ENCODE measurements at places on chromosomes 12 and 14.

DNA sequence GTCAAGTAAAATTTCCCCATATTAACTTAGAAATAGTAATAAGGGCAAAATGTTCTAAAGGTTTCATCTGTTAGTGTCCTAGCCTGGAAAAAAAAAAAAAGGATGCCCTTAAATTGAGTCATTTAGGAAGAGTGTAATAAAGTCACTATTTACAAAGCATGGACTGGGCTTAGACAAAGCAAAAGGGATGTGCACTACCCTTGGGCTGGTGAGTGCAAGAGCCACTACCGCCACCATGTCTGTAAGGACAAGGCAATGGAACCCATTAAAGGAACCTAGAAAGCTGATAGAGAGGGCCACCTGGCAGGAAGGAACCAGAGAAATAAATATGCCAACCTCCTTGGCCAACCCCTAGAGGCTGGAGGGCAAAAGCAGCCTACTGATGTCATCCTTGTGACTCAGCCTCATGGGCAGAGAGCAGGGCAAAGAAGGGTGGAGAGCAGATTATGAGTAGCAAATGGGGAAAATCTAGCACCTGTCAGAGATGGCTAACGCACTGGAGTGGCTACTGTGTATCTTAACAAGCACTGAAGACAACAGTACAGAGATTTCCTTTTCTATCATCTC is 59.5 kb upstream of the FUT8 start:
- DNase-seq = no peak

GRCh38 chr12:110314308-110314707 is 33.3 kb downstream of the ATP2A2 start:
- DNase-seq = no peak

- no peak for DNase-seq
Observed at GRCh38 chr12:96258104-96258961, 64.2 kb downstream of the ELK3 start.

DNA sequence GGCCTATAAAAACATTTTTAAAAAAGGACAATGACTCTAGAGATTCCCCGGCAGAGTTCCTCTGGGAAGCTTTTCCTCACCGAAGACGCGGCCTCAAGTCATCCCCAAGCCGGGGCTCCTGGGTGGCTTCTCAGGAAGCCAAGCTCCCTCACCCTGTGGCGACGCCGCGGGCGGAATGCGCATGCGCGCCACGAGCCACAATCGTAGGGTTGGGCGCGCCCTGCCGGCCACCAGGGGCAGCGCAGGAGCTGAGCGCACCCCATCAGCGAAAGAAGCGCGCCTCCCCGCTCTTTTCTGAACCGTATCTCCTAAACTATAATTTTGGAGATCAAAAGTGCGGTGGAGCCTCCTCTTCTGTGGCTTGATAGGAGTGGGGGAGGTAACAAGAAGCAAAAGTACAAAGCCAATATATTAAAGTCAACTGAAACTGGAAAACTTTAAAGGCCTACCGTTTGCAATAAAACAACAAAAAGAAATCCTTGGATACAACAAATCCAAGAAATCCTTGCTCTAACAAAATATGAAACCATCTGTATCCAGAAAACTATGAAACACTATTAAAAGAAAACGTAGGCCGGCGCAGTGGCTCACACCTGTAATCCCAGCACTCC is 17.4 kb upstream of the CHFR start:
- no peak for DNase-seq

DNA sequence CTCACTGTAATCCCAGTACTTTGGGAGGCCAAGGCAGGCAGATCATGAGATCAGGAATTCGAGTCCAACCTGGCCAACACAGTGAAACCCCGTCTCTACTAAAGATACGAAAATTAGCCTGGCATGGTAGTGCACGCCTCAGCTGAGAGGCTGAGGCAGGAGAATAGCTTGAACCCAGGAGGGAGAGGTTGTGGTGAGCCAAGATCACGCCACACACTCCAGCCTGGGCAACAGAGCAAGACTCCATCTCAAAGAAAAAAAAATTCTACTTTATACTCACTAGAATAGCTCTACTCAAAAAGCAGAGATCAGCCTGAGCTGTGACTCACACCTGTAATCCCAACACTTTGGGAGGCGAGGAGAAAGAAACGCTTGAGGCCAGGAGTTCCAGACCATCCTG is 17.1 kb downstream of the NUMB start:
- DNase-seq = no peak

GRCh38 chr12:7064516-7064915 is 4.0 kb downstream of the C1S start:
- DNase-seq = no peak

- DNase-seq = no peak
Observed at GRCh38 chr14:94395888-94396574, 7.6 kb upstream of the SERPINA1 start.

DNA sequence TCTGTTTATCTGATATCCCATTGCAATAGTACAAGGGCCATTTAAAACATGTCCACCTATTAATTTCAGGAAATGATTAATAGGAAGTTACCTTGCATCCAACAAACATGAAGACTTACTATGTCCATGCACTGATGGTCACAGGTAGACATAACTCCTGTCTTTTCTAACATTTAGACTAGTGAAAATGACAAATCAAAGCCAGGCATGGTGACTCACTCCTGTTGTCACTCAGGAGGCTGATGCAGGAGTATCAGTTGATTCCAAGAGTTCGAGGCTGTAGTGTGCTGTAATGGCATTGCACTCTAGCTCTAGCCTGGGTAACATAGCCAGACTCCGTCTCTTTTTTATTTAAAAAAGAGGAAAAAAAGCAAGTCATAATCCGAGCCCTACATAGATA is 14.8 kb downstream of the HSP90B1 start:
- DNase-seq = no peak

- no peak for DNase-seq
Observed at GRCh38 chr12:50842637-50843493, at the start of gene TMPRSS12. Gene TMPRSS12 (plus strand): TSS chr12:50842926. CDS start chr12:50842965, 39 bp downstream.

- no peak for DNase-seq
Observed at GRCh38 chr14:99344051-99344758, 72.2 kb upstream of the BCL11B start.

- DNase-seq = no peak
Observed at GRCh38 chr12:82144505-82144904, 213.7 kb downstream of the CCDC59 start.
